Hepatocyte (in vitro differentiated cells): ENCODE measurements at places on chromosomes 11 and 22. TPM values are rescaled to one million over a fixed set of nuclear protein-coding genes. Genes with fewer than 3 reads are reported as not detected.

Gene INS
- not detected in 2 replicates for total RNA-seq

DNA sequence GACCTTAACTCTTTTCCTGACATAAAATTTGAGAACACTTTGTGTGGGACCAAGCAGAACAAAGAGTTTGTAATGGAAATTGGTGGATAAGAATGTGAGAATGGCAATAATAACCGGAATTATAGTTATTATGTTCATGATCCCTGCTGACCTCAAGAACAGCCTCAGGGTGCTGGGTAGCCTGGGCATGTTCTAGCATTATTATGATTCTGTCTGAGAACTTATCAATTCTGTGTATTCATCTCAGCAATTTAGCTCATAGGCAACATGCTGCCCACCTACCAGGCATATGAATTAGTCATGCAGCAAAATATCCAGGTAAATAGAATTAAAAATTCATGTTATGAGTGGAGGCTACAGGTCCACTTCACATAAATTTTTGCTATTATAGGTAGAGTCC is 61.9 kb downstream of the CTSC start:
- DNase-seq: no peak

Gene NAALADL1
- 0.13 and 0.76 TPM in 2 replicates for total RNA-seq

DNA sequence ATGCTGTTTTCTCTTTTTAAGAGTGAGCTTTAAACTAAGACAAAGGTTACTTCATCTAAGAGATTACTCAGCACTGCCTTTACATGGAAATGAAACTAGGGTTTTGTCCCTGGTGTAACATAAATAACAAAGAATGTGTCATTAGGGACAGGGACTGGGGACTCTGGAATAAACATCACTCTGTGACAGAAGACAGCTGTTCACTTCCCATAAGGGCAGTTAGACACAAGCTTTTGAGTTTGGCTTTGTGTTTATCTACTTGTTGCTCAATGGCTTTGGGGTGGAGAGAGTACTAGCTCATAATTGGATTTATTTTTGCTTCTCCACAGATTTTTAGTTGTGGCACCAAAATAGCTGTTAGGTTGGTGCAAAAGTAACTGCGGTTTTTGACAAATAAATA is 154.5 kb downstream of the OR4C45 start:
- DNase-seq: no peak

Gene ROM1
- total RNA-seq: 1.5 and 1.9 TPM in 2 replicates

Gene DAGLA
- 5.5 and 8.9 TPM in 2 replicates for total RNA-seq

GRCh38 chr11:41309716-41310115 is 149.7 kb downstream of the LRRC4C start:
- no peak for DNase-seq

Gene PTPRCAP
- 2.5 and 3.4 TPM in 2 replicates for total RNA-seq

Gene HEPHL1
- 0.07 TPM in 1 of 2 replicates, not detected in the other for total RNA-seq

DNA sequence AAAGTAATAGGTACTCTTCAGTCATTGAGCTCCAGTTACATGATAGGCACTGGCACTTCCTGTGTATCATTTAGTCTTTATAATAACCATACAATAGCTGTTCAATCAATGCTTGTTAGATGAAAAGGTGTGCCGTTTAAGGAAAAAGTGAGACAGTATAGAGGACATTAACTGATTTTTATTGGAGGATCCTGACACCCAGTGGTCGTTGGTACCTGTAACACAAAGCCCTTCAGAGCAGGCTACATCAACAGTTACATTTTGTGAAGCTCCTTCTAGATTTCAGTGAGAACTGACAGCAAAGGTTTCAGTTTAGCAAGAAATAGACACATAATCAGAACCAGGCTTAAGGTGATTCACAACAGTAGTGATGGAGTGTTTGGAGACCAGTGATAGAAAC is 44.2 kb downstream of the CCDC81 start:
- no peak for DNase-seq

- no peak for DNase-seq
Observed at GRCh38 chr11:39434466-39434865, 2025.0 kb downstream of the LRRC4C start.

DNA sequence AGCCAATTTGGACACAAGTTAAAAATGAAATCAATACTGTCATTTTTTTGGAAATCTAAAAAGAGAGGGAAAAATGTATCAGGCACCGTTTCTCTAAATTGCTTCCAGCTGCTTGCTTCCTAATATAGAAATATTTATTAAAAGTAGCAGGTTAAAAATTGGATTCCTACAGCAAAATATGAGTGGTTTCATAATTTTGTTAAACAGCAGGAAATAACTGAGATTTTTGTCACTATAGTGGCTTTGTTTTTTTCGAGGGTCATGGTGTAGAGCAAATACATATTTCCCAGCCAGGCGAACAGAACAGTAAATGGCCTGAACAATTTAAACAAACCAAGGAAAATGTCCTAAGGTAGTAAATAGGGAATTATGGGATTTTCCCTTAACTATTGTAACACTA is 159.7 kb downstream of the DDX10 start:
- DNase-seq: no peak

DNA sequence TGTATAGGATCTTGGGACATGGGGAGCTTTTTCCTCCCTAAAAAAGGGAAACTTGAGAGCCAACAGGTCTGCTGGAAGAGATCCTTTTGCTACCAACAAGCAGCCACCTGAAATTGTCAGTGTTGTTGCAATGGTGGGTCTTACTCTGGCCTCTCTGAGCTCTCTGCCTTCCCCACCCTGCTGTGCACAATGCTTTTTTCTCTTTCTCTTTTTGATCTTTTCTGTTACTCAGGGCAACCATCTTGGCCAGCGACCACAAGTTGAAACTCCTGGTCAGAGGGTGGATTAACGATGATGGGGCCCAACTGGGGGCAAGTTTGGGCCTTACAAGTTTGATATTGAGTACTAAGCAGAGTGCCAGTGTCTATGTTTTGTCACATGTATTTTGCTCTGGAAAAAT is 155.8 kb downstream of the KIRREL3 start:
- DNase-seq: no peak

GRCh38 chr11:113177671-113178070 is 136.7 kb upstream of the TTC12 start:
- no peak for DNase-seq

Gene RCE1
- 19.8 and 27.0 TPM in 2 replicates for total RNA-seq

- no peak for DNase-seq
Observed at GRCh38 chr22:47548953-47549740, 786.7 kb downstream of the TBC1D22A start.

- DNase-seq: no peak
Observed at GRCh38 chr22:29707010-29707409, 12.8 kb upstream of the CABP7 start.

Gene TMEM45B
- 114 and 129 TPM in 2 replicates for total RNA-seq

DNA sequence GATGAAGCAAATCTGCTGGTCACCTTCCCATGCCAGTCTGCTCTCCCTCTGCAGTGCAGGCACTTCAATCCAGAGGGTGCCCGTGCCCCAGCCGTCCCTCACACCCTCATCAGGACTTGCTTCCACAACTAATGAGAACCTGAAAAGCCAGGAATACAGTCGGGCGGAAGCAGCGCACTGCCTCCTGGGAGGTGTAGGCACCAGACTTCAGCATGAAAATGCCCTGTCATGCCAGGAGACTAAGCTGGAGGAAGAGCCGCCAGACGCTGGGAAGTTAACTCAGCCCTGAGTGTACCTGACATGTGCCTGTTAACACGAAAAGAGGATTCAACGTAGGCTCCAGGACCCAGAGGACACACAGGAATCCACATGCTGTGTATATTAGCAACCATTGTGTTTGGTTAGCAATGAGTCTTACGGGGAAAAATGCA is 40.1 kb upstream of the FLI1 start:
- DNase-seq: peak; percentile 33

GRCh38 chr11:27064086-27064485 is 23.5 kb downstream of the BBOX1 start:
- DNase-seq: no peak

GRCh38 chr11:4441515-4441914 is 7.6 kb upstream of the OR52K2 start:
- no peak for DNase-seq

DNA sequence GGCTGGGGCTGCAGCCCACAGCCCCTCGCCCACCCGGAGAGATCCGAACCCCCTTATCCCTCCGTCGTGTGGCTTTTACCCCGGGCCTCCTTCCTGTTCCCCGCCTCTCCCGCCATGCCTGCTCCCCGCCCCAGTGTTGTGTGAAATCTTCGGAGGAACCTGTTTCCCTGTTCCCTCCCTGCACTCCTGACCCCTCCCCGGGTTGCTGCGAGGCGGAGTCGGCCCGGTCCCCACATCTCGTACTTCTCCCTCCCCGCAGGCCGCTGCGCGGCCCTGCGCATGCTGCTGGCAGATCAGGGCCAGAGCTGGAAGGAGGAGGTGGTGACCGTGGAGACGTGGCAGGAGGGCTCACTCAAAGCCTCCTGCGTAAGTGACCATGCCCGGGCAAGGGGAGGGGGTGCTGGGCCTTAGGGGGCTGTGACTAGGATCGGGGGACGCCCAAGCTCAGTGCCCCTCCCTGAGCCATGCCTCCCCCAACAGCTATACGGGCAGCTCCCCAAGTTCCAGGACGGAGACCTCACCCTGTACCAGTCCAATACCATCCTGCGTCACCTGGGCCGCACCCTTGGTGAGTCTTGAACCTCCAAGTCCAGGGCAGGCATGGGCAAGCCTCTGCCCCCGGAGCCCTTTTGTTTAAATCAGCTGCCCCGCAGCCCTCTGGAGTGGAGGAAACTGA is 731 bp downstream of the GSTP1 start:
- peak; percentile 81 for DNase-seq

Gene UPB1
- total RNA-seq: 1.2 and 1.6 TPM in 2 replicates
